ENCODE measurements at places on chromosomes 16 and 17.

GRCh38 chr16:84021488-84021887 lies 21.1 kb downstream of the SLC38A8 start:
- no peak for DNase-seq

GRCh38 chr17:75826561-75827307 lies 17.5 kb downstream of the UNC13D start:
- DNase-seq: no peak

DNA sequence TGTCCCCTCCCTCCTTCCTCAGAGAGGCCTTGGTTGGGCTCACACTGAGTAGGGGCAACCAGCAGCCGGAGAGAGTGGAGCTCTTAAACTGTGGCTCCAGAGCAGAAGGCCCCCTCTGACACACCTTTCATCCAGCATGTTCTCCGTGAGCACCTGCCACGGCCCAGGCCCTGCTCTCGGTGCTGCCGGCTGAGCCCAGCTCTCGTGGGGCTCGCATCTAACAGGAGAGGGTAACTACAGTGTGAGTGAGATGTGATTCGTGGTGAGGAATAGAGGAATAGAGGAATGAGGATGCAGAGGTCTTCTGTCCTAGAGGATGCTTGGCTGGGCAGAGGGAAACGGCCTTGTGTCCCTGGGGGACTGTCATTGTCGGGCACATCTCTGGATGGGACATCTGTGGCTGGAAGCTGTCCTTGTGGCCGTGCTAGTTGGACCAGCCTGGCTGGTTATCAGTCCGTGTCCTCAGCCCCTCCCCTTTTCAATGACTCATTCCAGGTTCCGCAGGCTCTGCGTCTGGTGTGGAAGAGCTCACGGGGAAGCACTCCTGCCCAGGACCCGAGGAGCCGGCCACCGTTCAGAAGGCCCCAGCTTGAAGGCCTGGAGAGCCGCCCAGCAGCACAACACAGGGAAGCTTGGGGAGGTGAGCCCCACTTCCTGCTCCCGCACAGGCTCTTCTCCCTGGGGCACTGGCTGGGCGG lies 11.9 kb upstream of the DNASE1 start:
- DNase-seq: no peak

DNA sequence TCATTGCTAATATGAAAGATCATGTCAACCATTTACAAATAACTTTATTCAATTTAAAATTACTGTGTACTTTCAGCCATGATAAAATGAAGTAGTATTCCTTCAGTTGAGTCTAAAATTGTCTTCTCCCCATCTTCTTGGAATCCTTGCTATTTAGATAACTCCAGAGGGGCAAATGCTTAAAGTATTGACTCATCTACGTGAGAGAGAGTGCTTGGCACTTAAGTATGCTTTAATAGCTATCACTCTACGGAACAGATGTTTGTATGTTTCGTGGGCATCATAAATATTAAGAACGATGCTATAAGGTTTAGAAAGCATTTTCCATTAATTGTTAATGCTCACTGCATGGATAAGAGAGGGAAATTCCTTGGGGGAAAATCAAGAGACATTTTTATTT lies 69.3 kb upstream of the MED13 start:
- DNase-seq: no peak

DNA sequence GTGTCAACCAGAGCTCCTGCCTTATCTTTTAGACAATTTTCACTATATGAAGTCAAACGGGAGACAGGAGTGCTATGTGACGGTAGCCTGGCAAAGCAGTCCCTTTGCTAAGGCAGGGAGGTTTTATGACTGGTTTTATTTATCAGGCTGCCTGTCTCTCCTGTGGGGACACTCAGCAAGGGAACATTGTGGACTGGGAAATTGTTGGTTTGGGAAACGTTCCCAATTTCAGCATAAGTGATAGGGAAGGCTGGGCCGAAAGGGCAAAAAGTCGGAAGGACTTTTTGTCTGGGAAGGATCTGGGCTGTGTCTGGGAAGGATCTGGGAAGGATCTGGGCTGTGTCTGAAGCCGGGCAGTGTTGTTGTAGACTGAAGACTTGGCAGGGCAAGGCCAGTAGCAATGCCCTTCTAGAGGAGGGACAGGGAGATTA lies 211.2 kb downstream of the PARN start:
- no peak for DNase-seq

- no peak for DNase-seq
These were observed 173.7 kb upstream of the HS3ST3A1 start for GRCh38 chr17:13775450-13775849.

DNA sequence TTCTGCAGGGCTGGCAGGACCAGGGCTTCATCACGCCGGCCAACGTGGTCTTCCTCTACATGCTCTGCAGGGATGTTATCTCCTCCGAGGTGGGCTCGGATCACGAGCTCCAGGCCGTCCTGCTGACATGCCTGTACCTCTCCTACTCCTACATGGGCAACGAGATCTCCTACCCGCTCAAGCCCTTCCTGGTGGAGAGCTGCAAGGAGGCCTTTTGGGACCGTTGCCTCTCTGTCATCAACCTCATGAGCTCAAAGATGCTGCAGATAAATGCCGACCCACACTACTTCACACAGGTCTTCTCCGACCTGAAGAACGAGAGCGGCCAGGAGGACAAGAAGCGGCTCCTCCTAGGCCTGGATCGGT lies 1.4 kb downstream of the CDK5R1 start:
- DNase-seq: no peak
